ENCODE measurements at places on chromosomes 5 and 9. TPM values are rescaled to one million over a fixed set of nuclear protein-coding genes. Genes with fewer than 3 reads are reported as not detected.

DNA sequence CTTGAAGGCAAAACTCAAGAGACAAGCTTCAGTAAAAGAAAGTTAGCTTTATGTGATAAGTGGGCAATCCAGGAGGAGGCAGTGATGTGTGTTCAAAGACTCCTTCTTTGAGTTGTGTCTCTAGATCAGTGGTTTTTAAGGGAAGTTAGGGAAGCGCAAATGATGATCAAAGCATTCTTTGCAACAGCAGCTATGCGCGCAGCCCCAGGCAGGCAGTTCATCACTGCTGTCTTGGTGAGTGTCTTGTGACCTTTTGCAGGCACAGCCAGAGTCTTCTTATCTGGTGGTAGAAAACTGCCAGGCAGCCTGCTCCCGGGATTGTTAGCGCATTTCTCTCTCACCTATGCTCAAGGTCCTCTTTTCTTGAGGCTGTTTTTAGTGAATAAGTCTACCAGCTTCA, 40.3 kb upstream of the CLK4 start:
- H3K27me3 ChIP-seq: no peaks in the 10 kb centered on the region
- no peak overlapping the region for H3K27ac ChIP-seq
- no peak for DNase-seq
- H3K4me1 ChIP-seq: no peaks in the 10 kb centered on the region
- H3K4me3 ChIP-seq: no peak overlapping the region

DNA sequence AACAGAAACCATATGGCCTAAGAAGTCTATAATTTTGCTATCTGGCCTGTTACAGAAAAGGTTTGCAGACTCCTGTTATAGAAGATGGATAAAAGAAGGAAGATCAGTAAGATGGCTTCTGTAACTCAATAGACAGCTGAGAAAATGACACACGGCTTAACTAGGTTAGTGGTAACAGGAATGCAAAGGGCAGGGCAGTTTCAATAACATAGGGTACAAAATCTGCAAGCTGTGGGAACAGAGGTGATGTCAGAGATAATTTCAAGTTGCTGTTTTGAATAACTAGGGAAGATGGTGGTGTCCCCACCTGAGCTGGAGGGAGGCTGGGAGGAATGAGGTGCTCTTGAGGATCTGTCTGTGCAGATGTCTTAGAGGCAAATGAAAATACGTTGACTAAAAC, 106.5 kb downstream of the GLIS3 start:
- no peak overlapping the region for H3K27ac ChIP-seq
- H3K36me3 ChIP-seq: peaks cover 13% of the 10 kb centered on the region
- H3K27me3 ChIP-seq: no peaks in the 10 kb centered on the region
- no peak overlapping the region for H3K4me3 ChIP-seq

- no peaks in the 10 kb centered on the region for H3K27me3 ChIP-seq
- H3K27ac ChIP-seq: no peak overlapping the region
- DNase-seq: no peak
- H3K36me3 ChIP-seq: peaks cover 2% of the 10 kb centered on the region
Measured at GRCh38 chr9:88766778-88767503, 224.3 kb upstream of the S1PR3 start.

SPAG8 gene
- 1.6 TPM for total RNA-seq

FBXW11 gene
- 79.1 TPM for total RNA-seq

GNA14 gene
- not detected for total RNA-seq

Data from neural progenitor cell (in vitro differentiated cells).